ENCODE measurements at places on chromosomes 4 and X.

DNA sequence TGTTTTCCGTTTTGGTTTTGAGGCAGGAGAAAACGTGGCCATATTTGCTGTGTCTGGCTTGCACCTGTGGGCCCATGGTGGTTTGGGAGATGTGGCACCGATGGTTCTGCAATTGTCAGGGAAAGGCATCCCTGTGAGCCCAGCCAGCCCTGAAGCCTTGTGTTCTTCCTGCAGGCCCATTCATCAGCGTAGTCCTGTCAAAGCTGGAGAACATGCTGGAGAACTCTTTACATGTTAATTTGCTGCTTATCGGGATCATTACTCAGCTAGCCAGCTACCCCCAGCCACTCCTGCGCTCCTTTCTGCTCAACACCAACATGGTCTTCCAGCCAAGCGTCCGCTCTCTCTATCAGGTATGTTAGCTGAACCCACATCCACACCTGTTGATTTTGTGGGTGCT is 104.7 kb downstream of the GATB start:
- no peak for DNase-seq

DNA sequence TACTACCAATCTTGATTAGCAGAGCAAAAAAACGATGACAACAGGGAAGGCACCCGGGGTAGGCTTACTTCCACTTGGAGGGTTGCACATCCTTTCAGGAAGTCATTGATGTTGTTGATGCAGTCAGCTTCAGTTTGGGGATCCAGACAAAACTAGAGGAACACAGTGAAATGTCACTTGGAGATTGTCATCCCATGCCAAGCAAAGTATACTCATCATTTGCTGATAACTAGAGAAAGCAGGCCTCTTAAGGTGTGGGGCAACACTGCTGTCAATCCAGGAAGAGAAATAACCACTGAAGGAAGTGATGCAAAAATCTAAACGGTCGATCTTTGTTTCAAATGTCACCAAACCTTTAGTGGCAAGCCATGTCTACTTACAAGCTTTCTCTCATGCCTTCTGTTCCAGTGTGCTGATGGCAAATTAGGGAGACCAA is 1.4 kb downstream of the ARHGEF6 start:
- no peak for DNase-seq

DNA sequence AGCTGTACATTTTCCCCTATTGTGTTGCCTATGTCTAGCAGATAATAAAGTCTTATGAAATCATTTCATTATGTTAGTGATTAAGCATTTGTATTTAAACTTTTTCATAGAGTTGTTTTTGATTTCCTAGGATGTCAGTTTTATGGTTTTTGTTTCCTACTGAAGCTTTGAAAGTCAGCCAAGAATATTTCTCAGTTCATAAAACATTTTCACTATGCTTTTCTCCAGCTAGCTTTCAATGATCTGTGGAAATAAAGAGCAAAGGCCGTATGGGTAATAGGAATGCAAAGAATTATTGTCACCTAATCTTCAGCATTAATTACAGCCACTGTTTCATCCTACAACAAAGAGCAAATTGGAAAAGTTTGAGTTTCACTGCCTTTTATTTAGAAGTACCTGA is 145.7 kb upstream of the NUDT6 start:
- DNase-seq: no peak

GRCh38 chrX:112218388-112218787 is 135.8 kb upstream of the TRPC5 start:
- no peak for DNase-seq

DNA sequence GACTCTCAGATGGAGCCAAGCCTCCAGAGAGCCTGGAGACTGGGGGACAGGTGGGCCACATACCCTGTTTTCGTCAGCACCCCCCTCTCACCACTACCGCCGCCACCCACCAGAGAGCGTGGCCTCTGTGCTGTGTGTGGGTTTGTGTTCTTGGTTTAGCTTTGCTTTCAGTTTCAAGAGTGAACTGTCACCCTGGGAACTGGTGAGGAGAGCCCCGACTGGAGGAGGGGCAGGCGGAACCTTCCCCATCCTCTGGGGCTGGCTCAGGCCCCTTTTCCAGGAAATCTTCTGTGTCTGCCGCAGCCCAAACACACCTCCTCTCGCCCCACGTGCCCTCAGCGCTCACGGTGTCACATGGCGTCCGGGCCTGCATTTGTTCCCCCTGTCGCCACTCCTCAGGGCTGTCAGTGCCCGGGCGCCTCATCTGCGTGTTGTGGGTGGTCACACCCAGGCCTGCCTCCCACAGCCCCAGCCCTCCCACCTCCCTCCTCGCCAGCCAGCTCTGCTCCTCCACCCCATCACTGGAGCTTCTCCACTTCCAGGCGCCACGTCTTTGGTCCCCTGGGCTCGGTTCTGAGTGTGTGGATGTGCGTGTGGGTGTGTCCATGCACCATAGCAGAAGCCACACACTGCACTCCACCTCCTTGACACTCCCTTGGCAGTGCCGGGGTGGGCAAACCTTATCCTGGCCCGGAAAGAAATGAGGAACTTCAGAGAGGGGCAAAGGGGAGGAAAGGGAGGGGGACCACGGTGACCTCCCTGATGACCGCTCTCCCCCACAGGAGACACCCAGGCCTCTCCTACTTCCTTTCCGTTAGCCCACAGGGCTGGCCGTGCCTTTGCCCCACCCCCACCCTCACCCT is 27.8 kb downstream of the ELF4 start:
- DNase-seq: no peak

DNA sequence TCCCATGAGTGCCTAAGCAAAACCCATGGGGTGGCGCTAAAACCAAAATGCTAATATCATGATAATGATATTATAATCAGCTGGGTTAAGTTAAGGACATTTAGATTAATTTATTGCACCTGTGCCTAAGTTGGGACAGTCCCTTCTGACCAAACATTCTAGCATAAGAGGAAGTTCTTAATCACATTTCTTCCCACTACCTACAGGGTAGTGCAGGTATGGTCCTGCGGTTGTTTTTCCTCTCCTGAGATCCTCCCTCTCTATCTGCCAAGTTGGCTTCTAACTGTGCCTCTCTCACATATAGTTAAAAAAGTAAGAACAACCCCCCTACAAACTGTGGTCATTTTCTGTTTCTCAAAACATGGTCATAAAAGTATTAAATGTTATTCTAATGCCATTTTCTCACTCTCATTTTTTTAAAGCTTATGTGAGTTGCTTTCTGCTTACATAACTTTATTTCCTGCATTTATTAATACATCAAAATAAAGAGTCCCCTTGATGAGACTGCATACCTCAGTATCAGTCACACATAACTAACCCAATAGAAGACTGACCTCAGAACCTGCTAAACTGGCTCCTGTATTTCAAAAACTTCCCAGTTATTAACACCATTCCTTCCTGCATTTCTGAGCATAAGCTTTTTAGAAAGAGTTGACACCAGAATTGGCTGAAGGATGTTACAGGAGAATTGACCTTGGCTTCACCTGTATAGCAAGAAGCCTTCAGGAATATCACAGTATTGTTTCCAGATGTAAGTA is 1332.5 kb downstream of the FSTL5 start:
- DNase-seq: no peak

DNA sequence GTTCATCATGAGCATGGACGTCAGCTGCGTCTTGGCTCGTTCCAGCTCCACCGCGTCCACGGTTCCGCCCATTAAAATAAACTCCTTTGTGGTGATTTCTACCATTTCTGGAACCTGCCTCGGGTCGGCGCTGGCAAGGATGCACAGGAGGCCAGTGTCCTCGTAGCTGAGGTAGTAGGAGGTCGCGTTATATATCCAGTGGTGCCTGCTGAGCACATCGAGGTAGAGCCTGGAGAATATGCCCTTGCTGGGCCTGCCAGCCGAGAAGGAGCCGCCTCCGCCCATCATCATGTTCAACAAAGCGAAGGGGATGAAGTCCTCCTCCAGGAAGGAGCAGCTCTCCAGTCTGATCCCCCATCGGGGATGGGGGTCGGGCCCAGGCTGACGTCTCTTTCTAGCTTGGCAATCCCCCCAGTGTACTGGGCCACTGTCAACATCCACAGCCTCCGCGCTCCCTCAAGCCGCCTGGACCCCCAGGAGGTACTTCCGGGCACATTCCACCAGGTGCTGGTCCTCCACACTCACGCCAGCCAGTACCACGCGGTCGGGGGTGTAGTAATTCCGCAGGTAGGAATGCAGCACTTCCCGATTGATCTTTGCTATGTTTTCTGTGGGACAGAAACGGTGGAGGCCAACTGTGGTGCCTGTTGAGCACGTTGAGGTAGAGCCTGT is 120.9 kb upstream of the GRID2 start:
- no peak for DNase-seq
